Stimulated activated CD8-positive, alpha-beta memory T cell treated with anti-CD3 and anti-CD28 coated beads, Interleukin-4, amount 100 ng/mL, for 4 hours (primary cell): ENCODE measurements at places on chromosomes 2 and 18.

GRCh38 chr18:75827751-75828287 is 400.3 kb upstream of the SMIM21 start:
- no peak for DNase-seq

GRCh38 chr2:161980976-161981375 is 93.0 kb downstream of the DPP4 start:
- DNase-seq: no peak

- no peak for DNase-seq
These were observed 977 bp downstream of the SLC8A1 start for GRCh38 chr2:40450796-40451430.

DNA sequence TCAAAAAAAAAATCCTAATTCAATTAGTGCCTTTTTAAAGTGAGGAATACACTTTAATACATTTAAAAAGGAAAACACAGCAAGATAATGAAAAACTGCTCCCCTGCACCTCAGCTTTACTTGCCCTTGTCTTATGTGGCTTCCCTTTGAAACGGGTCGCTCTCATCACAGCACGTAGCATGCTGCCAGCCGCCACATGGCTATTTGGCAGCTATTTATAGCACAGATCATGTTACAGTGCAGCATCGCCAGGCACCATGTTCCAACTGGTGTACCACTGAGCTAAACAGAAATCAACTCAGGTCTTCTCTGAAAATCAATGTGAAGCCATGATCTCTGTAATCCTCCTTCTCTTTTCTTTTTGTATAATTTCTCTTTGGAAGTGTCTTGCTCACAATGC is 65.1 kb downstream of the TMEM182 start:
- DNase-seq: no peak

DNA sequence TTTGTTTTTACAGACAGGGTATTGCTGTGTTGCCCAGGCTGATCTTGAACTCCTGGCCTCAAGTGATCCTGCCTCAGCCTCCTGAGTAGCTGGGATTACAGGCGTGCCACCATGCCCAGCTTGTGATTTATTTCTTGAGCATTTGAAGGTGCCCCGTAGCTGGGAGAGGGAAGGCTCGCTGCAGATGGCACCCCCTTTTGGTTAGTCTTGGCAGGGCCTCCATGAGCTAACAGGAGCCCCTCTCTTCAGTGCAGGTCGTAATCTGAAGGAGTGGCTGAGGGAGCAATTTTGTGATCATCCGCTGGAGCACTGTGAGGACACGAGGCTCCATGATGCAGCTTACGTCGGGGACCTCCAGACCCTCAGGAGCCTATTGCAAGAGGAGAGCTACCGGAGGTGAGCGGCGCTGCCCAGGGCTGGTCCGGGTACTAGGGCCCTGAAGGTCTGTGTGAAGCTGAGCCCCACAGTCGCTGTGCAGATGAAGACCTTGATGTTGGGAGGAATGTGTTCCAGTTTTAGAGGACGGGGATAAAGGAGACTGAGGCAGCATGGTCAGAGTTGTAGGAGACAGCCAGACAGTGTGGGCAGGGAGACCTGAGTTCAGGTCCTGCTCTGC is 6.7 kb downstream of the ASB1 start:
- no peak for DNase-seq

DNA sequence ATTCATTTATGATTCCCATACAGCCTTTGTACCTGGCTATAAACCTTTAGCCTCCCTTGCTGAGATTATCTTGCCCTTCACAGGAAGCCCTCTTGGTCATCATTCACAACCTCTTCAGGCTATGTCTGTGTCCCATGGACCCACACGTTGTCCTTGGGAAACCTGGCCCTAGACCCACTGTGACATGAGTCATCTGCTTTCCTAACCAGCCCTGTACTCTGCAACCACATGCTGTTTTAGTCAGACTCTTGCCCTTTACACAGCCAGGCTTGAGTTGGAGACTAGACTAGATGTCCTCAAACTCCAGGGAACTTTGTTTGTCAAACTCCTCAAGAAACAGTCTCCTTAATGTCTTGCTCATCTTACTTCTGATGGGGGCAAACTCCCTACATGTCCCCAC is 229.3 kb upstream of the ZSWIM2 start:
- DNase-seq: no peak

GRCh38 chr2:203366639-203367466 is 38.7 kb downstream of the ABI2 start:
- DNase-seq: no peak

DNA sequence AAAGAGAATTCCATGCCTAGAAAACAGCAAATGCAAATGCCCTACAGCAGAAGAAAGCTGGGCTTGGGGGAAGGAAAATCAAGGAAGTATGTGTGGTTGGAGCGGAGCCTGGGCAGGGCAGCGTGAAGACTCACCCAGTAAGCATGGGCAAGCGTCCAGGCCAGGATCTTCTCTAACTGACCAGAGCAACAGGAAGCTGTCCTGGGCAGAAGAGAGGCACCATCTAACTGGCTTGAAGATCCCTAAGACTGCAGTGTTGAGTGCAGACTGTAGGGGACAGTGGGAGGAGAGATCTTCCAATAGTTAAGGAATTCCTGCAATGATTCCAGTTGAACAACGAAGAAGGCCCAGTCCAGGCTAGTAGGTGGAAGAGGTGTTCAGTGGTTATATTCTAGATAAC is 57.9 kb downstream of the NXPH2 start:
- DNase-seq: no peak

DNA sequence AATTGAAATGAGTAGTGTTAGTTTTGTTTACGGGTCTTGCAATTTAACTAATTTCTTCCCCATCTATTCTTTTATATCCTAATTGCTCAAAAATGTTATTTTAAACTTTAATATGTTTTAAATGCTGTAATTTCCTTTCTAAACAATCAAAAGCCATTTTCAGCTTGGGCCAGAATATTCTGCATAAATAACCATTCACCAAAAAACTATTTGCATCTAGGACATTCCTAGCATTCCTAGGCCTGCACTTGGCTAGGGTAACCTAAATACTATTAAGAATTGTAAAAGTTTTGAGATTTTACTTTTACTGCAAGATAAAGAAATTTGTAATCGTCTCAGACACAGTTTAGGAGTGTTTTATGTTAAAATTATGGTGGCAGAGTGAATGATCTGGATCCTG is 7.8 kb upstream of the ETAA1 start:
- no peak for DNase-seq

- no peak for DNase-seq
These were observed 135.6 kb downstream of the CDH2 start for GRCh38 chr18:28041366-28041765.

- DNase-seq: no peak
These were observed 118.0 kb upstream of the HS6ST1 start for GRCh38 chr2:128436479-128437203.

- DNase-seq: no peak
These were observed 8.0 kb upstream of the SESTD1 start for GRCh38 chr2:179272406-179273192.

DNA sequence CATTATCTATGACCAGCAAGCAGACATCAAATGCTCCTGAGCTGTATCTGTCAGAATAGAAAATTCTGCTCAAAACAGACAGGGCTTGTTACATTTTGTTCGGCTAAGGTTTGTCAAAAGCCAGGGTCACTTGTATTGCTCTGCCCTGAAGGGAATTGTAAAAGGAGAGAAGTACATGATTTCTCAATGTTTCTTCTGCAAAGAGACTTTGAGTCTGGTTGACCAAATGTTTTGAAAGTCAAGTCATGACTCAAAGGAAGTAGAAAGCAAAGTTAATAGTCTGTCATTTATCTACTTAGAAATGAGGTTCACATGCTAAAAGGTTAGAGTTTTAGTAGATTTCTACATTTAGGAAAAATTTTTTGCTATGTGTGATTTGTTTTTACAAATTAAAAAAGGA is 1624.1 kb upstream of the ZEB2 start:
- no peak for DNase-seq

- DNase-seq: no peak
These were observed 31.3 kb upstream of the CREG2 start for GRCh38 chr2:101418460-101419095.

DNA sequence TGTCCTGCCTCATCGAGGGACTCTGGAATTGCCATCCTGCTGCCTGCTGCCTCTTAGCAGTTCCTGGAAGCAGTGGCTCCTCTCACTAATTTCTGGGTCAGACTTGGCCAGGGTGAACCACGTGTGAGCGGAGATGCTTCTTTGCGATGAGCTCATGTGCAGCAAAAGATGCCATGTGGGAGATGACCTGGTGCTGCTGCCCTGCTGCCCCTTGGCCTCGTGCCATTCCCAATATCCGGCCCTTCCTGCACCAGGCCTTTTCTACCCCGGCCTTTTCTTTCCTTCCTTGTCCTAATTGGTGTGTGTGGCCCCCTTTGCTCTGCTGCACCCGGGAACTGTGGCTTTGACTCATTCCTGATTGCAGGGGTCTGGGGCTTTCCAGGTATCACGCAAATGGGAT is 296.9 kb upstream of the HS6ST1 start:
- DNase-seq: no peak

DNA sequence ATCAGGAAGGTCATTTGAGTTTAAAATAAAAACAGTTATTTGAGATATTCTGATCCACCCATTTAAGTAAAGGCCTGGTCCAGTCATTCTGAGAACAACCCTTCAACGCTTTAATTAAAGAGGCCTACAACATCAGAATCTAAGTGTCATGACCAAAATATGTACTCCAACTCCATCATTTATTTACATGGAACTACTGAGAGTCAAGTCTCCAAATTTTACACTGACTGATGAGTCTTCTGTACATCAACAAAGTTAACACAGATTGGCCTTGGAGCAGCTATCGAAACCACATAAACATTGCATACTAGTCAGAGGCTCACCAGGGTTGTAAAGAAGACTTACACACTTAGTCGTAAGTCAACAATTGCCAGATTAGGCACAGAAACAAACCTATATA is 37.1 kb downstream of the PIEZO2 start:
- DNase-seq: no peak

DNA sequence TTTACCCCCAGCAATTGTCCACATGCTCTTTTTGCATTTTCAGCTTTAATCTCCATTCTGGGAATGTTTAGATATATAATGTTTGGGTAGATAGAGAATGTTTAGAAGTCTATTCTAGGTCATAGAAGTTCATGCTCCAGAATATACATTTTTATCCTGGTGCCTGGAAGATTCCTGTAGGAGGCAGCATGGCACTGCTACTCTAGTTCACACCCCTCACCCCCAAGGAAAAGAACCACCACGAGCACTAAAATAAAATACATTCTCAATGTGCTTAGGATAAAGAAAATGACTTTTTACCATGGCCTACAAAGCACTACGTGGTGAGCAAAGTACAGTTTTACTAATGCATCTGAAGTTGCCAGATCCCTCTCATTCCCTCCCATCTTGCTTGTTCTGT is 53.8 kb downstream of the MYO1B start:
- no peak for DNase-seq

GRCh38 chr18:59707306-59707705 is 10.1 kb upstream of the CCBE1 start:
- no peak for DNase-seq

GRCh38 chr2:28319118-28320008 is 73.3 kb upstream of the FOSL2 start:
- no peak for DNase-seq

DNA sequence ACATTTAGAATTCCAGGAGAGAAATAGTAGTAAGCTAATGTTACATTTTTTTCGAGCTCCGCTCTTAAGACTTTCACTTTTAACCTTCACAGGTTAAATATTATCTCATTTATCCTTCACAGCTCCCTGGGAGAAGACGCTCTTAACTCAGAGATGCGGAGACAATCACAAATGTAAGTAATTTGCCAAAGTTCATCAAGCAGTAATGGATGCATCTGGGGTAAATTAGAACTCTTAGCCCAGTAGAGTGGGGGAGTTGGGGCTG is 168.5 kb downstream of the SPP2 start:
- no peak for DNase-seq

GRCh38 chr2:204880928-204881327 is 335.7 kb downstream of the PARD3B start:
- DNase-seq: no peak

GRCh38 chr2:240336820-240337427 is 98.5 kb upstream of the GPC1 start:
- DNase-seq: no peak

DNA sequence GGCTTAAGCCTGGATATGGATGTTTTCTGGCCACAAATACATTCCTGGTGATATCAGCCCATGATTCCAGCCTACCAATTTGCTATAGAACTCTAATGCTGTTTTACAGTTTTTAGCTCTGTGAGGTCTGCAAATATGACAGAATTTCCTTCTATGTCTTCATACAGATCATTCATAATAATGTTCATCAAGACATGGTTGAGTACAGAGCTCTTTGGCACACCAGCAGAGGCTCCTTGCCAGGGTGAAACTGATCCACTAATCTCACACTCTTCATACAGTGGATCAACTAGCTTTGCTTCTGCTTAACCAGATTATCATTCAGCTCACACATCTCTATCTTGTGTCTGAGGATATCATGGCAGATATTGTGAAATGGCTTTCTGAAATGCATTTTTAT is 672.1 kb downstream of the STK39 start:
- DNase-seq: no peak

DNA sequence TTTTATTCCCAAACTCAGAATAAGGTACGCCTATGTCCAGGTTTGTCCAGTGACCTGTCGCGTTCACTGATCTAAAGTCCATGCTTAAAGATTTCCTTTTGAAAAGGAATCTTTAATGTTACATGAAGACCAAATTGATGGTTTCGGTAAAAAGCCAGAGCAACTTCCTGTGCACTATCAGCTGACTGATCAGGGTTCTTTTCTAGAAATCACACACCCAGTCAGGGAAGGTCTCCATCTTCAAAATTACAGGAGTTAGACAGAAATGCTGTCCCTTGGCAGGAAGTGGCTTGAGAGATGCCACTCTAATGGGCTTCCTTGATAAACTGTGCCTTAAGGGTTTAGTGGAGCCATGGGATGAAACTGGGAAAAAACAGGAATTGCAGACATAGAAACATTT is 14.7 kb upstream of the ARHGAP25 start:
- DNase-seq: no peak

GRCh38 chr2:88615822-88616221 is 11.4 kb downstream of the EIF2AK3 start:
- DNase-seq: no peak

GRCh38 chr2:70475266-70475665 is 78.4 kb downstream of the TGFA start:
- DNase-seq: no peak
